Midbrain (tissue), 1 donor: ENCODE measurements at places on chromosomes 13 and 19.

GRCh38 chr19:23887642-23888041 is 27.0 kb upstream of the ZNF726 start:
- no peak for DNase-seq

DNA sequence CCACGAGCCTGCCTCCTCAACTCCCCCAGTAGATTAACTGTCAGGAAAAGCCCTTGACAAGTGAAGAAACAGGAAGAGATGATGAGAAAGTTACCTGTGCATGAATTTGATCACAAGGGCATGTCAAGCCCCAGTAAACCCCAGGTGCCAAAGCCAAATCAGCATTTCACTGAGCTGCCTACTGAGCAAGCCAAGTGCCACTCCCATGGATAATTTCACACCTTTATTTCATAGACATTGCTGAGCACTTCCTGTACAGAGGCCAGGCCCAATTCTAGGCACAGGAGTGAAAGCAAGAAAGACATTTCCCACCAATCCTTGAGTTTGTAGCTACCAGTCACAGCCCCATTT is 2.4 kb downstream of the GADD45GIP1 start:
- DNase-seq, result no peak

- DNase-seq, result no peak
Measured at GRCh38 chr13:23848019-23848418, 41.2 kb downstream of the MIPEP start.

GRCh38 chr13:30224732-30225131 is 82.6 kb downstream of the KATNAL1 start:
- DNase-seq, result no peak

GRCh38 chr13:65932587-65933239 is 1297.4 kb downstream of the PCDH9 start:
- no peak for DNase-seq

DNA sequence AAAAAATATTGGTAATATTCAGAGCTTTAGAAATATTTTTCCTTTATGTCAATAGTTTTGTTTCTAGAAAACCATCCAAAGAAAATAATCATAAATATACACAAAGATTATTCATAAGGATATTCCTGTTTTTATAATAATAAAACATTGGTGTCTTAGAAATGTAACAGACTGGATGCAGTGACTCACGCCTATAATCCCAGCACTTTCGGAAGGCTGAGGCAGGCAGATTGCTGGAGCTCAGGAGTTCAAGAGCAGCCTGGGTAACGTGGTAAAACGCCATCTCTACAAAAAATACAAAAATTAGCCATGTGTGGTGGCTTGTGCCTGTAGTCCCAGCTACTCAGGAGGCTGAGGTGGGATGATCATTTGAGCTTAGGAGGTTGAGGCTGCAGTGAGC is 106.8 kb downstream of the DHRS12 start:
- no peak for DNase-seq

GRCh38 chr19:13115936-13116281 is 631 bp downstream of the TRMT1 start:
- DNase-seq, result no peak

DNA sequence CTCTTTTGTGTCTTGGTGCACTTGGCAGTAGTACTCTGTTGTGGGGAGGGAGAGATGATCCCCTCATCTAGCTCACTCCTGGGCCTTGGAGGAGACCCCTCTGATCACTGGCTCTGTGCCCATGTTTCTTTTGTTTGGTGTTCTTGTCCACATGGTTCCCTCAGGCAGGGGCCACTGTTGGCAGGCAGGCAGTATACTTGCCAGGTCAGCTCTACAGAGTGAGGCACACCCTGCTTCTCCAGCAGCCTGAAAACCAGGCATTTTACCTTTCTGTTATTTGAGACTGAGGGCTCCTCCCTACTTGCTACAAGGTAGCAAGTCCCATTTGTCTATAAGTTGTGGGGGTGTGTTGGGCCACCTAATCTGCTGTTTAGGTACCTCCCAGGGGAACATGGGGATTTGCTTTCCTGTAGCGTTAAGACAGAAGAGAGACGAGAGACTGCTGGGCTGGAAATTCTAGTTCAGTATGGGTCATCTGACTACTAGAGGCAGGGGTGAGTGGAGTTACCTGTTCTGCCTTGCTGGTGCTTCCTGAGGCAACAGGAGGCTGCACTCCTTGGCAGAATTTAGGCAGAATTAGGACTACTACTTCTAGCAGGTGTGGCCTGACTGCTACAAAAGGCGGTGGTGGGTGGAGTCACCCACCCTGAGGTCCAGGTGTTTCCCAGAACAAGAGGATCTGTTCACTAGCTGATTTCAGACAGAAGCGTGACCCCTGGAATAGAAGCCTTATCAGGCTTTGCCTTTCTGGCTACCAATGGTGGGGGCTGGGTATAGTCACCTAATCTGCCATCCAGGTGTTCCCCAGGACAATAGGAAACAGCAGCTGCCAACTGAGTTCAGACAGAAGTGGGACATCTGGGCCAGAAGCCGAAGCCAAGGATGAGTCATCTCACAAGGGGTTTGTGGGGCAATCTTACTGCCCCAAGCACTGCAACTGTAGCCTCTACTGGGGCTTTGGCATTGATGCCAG is 843.0 kb upstream of the ATXN8OS start:
- DNase-seq, result no peak
